ENCODE measurements at places on chromosomes 16 and 17.

- DNase-seq: no peak
Measured at GRCh38 chr17:74842599-74843351, 16.9 kb downstream of the GRIN2C start.

GRCh38 chr16:31455601-31456314, 3.5 kb upstream of the ARMC5 start:
- no peak for DNase-seq

DNA sequence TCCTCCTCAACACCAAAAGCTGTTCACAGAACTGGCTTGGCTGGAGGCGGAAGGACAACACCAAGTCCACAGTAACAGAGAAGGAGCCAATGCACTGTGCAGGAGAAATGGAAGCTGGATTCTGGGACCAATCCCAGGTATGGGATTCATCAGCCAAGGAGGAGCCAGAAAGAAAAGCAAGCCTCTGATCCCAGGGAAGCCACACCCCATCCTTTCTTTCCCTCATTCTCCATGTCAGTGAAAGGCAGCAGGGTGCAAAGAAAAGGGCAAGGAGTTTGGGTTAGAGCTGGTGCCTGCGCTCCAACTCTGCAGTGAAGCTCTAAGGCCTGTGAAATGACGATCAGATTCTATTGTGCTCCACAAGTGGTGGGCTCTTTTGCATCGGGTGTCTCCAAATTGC, 11.0 kb downstream of the DCAKD start:
- DNase-seq: no peak

- DNase-seq: no peak
Measured at GRCh38 chr17:66399441-66399840, 97.0 kb downstream of the PRKCA start.

DNA sequence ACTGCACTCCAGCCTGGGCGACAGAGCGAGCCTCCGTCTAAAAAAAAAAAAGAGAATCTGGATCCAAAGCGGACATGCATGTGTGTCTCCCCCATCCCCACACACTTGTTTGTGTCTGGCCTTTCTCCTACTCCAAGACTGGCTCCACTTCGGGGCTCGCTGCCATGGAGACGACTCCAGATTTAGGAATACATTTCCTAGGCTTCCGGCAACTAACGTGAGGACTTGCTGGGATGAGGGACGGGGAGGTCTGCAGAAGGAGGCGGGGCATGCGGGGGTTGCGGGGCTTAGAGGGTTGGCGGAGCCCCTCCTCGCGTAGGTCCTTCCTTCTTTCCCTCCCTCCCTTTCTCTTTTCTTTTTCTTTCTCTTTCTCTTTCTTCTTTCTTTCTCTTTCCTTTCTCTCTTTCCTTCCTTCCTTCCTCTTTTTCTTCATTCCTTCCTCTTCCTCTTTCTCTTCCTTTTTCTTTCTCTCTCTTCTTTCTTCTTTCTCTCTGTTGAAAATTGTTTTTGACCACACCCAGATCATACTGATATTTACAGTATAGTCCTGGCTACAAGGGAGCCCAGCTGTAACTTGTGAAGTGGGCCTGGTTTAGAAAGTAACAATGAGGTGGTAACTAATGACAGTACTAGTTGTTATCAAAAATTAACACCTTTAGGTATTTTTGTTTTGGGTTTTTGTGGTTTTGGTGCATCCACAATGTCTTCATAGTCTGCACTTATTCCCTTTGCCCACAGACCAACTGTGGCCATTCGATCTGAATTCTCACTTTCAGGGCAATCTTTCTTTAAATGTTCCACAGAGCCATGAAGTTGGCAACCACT, 25.2 kb downstream of the MIS12 start:
- no peak for DNase-seq

- no peak for DNase-seq
Measured at GRCh38 chr16:69411064-69411985, 13.1 kb upstream of the CYB5B start.

DNA sequence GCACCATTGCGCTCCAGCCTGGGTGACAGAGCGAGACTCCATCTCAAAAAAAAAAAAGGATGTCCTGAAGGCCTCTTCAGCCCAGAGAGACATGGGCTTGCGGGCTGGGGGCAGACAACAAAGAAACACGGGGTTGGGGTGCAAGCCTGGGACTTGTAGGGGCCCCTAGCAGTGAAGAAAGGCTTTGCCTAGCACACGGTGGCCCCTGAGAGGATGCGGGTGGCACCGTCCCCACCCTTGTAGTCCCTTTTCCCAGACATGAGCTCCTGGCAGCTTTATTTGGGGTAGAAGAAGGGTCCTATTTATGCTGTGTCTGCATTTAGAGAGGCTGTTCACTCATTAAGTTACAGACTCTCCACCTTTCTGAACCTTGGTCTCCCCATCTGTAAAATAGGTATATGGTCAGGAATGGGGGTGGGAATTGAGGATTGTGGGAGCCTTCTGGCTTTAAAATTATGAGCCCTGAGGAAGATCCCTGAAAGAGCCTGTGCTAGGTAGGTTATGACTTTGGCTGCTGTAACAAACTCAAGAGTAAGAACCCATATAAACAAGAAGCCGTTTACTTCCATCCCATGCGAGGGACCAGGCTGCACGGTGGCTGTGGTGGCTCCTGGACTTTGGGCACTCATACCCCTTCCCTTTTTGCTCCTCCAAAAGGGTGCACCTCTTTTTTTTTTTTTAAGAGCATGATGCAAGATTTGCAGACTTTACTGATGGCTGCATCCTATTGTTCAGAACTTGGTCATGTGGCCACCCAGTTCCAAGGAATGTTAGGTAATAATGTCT, 20.6 kb upstream of the ADGRG1 start:
- no peak for DNase-seq

- DNase-seq: no peak
Measured at GRCh38 chr16:48963306-48963705, 318.3 kb downstream of the CBLN1 start.

DNA sequence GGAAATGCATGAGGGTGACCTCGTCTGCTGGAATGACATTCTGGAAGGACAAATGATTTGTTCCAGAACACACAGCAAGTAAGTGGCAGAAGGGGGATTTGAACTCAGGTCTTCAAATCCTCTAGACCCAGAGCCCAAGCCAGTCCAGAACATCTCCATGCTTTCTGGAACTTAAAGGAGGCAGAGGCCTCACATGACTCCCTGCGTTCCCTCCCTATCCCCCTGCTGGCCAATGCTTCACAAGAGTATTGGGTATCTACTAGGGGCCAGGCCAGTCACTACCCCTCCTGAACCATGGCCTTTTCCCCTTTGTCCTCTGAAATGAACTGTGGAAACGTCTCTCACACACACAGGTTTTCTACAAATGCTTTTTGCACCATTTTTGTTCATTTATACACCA, 7.6 kb upstream of the BEAN1 start:
- DNase-seq: no peak
